ENCODE measurements at places on chromosomes 11 and 22.
A peak's percentile ranks its signal among the peaks of the same experiment; 100 is the strongest.

GRCh38 chr11:84211896-84212295 lies 925.7 kb upstream of the CCDC90B start:
- DNase-seq = no peak

DNA sequence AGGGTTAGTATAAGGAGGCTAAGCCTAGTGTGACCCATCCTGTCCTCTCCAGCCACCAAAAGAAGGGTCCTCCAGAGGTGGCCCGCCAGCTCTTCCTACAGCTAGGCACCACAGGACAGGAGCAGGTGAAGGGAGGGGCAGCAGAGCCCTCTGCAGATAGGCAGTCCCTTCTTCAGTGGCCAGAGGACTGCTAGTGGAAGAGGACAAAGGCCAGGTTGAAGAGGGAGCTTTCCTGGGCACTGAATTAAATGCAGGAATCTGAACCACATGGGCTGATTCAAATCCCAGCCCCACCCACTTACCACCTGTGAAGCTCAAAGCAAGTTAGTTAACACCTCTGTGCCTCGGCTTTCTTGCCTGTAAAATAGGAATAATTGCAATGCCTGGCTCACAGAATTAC lies 409.5 kb downstream of the NXPE2 start:
- DNase-seq = no peak

- DNase-seq = no peak
Measured at GRCh38 chr11:36452961-36453360, 57.1 kb downstream of the TRAF6 start.

DNA sequence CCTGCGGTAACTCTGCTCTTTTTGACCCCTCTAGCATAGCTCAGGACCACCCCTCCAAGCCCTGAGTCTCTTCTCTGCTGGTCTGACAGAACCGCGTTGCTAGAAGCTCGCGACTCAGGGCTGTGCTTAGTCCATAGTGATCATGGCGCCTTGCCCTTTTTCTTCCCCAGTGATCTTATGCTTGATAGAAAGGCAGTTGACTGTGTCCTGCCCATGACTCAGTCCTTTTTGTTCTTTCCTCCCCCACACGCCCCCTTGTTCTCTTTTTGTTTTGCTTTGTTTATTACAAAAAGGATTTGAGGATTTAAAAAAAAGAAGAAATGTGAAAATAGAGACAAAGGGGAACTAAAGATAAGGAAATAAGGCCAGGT lies 17.5 kb downstream of the IL17RA start:
- DNase-seq = no peak

- DNase-seq = no peak
Measured at GRCh38 chr11:46335890-46336562, 11.2 kb upstream of the DGKZ start.

GRCh38 chr11:109547356-109548027 lies 125.5 kb downstream of the C11orf87 start:
- DNase-seq = no peak

GRCh38 chr11:113507341-113507740 lies 32.1 kb upstream of the DRD2 start:
- no peak for DNase-seq

DNA sequence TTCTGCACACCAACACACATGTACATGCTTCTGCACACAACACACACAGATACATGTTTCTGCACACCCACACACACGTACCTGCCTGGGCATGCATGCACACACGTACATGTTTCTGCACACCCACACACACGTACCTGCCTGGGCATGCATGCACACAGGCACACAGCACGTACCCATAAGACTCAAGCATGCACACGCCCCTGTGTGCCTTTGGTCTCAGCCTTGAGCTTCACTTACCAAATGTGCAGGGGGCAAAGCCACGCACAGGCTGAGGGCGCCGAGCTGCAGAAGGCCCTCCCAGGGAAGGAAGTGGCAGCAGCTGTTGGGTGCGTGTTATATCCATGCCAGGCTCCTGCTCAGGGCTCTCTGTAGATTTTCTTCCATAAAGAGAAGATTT lies 34.7 kb upstream of the SMIM38 start:
- no peak for DNase-seq

DNA sequence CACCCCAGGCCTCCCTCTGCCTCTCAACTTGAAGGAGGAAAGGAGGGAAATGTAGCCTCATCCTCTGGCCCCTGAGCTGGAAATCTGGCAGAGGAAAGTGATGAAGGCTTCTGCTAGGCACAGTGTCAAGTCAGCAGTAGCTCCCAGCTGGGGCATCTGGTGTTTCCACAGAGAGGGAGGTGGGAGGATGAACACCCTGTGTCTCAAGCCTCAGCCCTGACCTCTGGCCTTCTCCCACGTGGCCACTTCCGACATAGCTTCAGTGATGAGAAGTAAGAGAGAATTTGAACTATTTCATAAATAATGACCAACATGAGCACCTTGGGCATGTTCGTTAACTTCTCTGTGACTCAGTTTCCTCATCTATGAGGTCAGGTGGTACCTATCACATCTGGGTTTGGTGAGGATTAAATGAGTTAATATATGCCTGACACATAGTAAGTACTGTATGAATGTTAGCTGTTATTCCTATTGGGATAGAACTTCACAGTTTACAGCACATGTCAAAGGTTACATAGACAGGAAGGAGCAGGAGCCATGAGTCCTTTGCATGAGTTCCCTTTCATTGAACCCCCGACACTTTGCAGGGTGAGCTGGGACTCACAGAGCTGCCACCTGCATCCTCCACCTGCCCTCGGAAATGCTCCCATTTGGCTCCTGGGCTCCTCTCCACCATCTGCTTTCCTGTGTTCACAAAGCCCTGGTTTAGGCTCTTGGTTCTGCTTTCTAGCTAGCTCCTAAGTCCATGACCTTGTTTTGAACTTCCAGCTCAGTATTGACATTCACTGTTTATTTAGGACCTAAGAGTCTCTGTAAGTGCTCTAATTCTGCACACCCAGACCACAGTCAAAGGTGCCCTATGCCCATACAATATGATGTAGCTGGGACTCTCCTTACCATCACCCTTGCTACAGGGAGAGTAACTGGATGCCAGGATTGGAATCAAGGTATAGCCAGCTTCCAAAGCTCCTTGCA lies 61.7 kb downstream of the CSNK2A3 start:
- no peak for DNase-seq

DNA sequence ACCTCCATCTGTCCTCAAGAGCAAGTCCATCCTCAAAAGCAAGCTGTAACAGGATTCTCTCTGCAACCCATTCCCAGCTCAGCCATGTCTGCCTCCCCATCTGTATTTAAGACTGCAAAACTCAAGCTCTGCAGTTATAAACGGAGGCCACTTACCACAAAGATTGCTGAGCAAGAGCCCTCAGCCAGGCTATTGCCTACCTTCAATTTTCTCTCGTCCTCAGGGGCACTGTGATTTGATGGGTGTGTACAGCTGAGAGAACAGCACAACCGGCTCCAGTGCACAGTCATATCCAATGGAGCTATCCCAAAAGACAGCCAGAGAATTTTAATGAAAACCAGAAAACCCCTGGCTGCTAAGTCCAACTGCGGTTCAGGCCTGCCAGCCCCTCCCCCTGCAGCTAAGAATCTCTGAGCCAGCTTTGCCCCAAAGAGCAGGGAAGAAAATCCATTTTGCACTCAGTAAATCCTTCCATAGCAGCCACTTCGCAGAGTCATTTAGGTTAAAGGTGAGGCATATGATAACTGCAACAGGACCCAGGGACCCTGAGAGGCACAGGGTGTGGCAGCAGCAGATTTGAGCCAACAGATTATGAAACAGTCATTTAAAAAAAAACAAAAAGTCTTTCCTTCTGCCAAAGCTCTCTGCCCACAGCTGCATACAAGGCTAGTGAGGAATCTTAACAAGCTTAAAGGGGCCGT lies 37.6 kb downstream of the RAB30 start:
- DNase-seq = no peak

DNA sequence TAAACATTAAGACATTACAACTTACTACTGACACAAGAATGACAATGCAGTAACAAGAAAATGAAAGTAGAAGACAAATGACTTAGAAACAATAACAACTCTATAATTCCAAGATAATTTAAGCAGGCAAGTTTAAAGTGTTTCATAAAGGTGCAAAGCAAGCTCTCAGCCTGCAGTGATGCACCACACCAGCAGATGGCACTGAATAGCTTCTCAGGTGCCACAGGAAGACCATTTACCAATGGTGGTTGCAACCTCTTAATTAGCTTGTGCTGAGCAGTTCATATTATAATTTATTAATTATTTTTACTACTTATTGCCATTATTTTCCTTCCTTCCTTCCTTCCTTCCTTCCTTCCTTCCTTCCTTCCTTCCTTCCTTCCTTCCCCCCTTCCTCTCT lies 60.6 kb downstream of the NXPE2 start:
- DNase-seq = no peak

DNA sequence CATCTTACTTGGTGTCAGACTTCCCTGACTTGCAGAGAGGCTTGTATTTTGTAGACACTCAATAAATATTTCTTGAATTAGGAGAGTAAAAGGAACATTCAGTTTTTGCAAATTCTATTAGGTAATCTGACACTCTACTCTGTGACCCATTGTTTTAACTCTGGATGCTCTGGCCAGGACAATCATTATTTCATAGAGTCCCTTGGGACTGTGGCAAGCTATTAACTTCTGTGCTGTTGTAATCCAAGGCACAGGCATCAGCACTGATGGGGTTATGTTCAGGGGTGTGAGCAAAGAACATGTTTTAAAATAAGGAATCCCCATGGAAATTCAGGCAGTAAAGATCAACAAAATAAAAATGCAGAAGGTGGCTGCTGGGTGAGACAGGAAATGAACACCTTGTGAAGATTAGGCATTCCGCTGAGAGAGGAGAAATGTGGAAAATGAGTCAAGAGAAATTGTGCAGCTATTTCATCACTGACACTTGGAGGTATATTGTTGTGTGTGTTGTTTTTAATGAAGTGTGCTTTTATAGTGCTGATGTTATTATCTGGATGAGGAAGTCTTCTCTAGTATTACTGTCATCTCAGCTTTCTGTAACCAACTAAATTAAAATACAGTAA lies 175.2 kb downstream of the WNT11 start:
- DNase-seq = no peak

DNA sequence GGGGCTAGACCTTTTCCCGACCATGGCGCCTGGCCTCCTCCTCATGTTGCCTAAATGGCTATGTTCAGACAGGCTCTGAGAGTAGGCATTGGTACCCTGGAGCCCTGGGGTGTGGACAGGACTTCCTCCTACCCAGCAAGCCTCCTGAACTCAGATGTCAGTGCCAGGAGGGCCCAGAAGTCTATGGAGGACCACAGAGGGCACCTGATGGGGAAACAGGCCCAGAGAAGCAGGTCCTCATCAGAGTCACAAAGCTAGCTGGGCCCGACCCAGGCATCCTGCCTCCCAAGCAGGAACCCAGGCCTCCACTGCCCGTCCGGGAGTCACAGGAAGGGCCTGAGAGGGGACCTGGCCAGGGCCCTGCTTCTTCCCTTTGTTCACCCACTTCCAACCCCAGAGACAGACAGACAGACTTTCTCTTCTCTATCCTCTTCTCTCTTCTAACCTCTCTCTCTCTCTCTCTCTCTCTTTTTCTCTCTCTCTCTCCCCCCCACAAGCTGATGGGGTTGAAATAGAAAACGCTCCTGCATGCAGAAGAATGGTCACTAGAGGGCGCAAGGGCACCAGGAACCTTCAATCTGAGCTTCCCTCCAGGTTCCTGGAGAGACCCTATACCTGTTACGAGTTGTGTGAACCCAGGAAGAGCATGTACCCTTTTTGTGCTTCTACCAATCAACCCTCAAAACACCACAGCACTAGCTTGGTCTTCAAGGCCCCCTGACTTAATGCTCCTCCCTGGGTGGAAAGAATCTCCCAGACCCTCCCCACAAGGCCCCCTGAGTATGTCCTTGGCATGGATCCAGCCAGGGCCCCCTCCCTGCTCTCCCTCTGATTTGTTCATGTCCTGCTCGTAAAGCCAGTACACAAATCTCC lies 27.1 kb downstream of the ARAP1 start:
- peak; percentile 62 for DNase-seq

GRCh38 chr11:10455637-10456487 lies 798 bp downstream of the AMPD3 start:
- DNase-seq = peak; percentile 47

DNA sequence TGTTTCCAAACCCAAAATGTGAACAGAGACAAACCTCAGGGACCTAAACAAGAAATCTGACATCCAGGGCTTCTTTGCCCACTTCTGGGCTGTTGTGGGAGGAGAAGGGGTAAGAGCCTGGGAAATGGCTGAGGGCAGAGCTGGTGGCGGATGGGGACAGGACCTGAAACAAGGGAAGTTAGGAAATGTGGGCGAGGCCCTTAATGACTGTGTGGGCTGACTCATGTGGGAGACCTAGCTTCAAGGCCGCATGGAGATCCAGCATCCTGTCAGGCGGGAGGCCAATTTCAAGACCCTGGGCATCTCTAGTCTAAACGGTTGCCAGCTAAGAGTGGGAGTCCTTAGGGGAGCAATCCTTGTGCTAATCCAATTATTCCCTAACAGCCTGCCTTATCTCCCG lies 2.1 kb upstream of the OAF start:
- no peak for DNase-seq

DNA sequence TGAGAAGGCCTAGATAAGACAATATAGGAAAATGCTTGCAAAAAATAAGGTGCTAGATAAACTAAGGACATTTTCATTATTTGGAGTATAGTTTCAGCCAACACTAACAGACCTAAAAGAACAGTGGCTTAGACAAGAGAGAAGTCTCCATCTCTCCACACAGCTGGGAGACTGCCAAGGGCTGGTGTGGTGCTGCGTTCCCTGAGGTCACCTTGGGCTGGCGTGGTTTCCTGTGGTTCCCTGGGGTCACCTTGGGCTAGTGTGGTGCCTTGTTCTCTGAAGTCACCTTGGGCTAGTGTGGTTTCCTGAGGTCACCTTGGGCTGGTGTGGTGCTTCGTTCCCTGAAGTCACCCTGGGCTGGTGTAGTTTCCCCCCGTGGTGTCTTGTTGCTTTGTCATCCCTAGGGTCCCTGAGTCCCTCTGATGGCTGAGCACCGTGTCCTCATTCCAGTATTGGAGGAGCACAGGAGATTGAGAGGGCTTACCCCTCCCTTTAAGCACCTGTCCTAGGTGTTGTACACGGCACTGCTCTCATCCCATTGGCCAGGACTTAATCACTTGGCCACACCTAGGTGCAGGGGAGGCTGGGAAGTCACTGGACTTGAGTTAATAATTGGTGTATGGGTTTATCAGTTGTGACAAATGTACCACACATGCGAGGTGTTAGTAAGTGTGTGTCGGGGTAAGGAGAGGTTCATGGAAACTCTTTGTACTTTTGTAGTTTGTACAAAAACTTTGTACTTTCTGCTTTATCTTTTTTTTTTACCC lies 14.9 kb downstream of the SAMM50 start:
- DNase-seq = no peak

DNA sequence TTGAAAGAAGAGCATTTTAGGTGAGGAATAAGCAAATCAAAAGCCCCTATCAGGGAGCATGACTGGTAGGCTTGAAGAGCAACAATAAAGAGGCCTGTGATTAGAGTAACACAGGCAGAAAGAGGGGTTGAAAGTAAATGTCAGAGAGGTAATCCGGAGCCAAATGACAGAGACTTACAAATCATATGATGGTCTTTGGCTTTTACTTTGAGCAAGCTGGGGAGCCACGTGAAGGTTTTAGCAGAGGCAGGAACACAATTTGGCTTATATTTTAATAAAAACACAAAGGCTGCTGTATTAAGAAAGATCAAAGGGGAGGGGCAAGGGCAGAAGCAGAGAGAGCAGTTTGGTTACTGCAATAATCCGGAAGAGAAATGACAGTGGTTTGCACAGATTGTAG lies 12.8 kb upstream of the NARS2 start:
- no peak for DNase-seq

GRCh38 chr11:58513747-58514367 lies 6.0 kb upstream of the OR5B21 start:
- DNase-seq = no peak
